ENCODE measurements at places on chromosomes 6 and 20.

DNA sequence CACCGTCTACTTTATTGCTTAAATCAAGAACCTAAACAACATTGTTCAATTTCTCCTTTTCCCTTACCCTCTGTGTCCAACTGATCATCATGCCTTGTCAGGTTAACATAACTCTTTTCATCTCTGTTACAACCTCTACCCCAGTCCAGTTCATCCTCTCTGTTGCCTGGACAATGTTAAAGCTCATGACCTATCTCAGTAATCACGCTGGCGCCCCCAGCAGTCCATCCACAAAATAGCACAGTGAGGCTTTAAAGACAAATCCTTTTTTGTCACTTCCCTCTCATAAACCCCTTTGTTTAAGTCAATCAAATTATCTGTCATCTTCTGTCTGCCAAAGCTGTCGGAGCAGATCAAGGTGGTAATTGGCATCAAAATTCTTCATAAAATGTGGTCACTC is 140.1 kb downstream of the QKI start:
- peak; percentile 73 for DNase-seq

GRCh38 chr20:13419477-13419876 is 198.4 kb downstream of the ISM1 start:
- no peak for DNase-seq

DNA sequence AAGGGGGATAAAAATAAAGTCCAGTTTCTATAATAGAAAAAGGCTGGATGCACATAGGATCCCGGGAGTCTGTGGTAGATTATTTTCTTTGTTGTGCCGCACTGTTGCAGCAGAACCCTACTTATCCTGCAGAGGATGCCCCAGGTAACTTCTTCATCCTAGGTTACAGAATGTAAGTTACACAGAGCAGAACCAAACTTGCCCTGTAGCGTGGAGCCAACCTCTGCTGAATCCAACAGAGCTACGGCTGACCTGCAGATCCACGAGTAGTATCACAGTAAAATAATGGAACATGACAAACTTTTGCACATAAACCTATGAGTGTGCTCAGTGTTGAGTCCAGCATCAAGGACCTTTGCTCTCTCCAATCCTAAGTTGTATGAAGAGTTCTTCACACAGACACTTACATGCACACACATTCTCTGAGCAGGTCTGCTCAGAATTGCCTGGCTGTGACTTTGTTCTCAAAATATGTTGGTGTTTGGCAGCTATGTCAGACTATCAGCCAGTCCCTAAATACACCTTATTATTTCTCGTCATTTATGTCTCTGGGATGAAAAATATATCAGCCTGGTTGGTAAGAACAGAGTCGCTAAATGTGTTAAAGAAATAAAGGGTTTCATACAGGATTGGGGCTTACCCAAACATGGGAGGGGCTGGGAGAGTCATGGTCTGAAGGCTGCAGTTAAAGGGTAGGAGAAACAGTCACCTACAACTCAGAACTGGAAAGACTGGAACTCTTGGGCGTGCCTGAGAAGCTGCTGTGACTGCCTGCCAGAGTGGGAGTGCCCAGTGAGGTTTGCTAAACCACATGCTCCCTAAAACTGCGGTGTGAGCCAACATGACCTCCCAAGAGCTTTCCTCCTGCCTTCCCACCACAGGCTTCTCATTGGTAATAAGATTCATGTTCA is 165.1 kb upstream of the SLC24A3 start:
- DNase-seq, result no peak

- DNase-seq, result no peak
Observed at GRCh38 chr20:46323557-46323956, 15.3 kb upstream of the CDH22 start.

DNA sequence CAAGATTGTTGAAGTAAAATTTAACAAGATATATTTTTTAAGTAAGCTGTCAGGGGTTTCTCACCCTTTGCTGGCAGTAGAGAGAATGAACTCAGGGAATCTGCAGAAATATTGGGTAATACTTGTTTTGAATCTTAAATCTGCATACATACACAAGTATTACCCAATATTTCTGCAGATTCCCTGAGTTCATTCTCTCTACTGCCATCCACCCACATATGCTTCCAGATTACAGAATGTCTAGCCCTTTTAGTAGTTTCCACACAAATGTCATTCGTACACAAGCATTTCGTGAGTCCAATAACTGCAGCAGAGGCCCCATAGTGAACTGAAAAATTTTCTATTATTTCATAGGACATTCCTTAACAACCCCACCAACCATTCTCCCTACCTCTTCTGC is 69.6 kb upstream of the TNFRSF21 start:
- DNase-seq, result no peak

GRCh38 chr6:106440546-106440945 is 80.0 kb downstream of the CRYBG1 start:
- DNase-seq, result no peak

DNA sequence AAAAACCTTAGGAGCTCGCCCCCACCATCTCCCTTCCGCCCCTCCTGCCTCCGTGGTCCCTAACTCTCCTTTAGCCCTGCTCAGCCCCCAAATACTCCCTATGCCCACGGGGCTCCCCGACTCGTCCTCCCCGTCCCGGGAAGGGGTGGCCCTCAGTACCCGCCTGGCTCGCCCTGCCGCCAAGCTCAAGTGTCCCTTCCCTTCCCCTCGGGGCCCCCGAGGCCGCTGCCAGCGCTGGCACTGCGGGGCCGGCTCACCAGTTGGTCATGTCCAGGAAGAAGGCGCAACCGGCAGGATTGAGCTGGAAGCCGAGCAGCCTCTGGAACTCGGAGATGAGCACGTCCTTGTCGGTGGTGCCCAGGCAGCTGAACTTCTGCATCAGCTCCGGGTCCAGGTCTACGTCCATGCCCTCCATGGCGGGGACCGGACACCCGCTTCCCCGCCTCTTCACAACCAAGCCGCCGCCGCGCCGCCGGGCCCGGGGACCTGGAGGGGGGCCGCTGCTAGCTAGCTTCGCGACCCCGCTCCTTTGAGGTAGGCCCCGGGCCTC is 303 bp downstream of the ILRUN start:
- peak; percentile 49 for DNase-seq

DNA sequence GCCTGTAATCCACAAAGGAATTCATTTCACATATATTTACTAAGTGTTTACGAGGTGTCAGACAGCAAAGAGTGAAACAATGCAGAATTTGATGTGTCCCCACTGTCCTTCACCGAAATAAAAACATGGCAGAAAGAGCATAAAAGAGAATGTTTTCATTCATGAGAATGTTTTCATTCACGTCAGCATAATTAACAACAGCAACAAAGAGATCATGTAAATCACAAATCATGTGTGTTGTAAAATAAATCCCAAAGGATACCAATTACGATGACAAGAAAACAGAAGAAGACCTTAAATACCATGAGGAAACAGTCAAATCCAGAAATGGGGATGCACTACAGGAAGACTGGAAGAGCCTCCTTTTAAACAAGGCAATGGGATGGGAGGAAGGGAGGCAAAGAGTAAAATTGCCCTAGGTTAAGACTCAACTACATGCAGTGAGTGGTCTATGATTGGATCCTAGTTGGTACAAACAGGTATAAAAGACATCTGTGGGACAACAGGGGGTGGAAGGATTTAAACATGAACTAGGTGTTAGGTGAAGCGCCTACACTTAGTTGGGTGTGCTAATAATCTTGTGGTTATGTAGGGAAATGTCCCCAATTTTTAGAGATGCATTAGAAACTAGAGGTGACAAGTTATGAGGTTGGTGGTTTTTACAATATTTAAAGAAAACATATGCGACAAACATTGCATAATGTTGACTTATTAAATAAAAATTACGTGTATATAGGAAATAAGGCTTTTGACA is 1.5 kb downstream of the ZSCAN31 start:
- no peak for DNase-seq

GRCh38 chr6:22300273-22300998 is 3.6 kb upstream of the PRL start:
- DNase-seq, result no peak

- DNase-seq, result no peak
Observed at GRCh38 chr20:31943052-31943471, 8.8 kb downstream of the PDRG1 start.

GRCh38 chr6:77650098-77650663 is 2.7 kb upstream of the MEI4 start:
- peak; percentile 97 for DNase-seq

- no peak for DNase-seq
Observed at GRCh38 chr6:131636880-131637792, at the start of gene ENPP3. ENPP3 (plus strand) TSS chr6:131637302; CDS start chr6:131637385, 83 bp downstream.

- no peak for DNase-seq
Observed at GRCh38 chr6:158589366-158589765, 29.5 kb downstream of the TMEM181 start.

DNA sequence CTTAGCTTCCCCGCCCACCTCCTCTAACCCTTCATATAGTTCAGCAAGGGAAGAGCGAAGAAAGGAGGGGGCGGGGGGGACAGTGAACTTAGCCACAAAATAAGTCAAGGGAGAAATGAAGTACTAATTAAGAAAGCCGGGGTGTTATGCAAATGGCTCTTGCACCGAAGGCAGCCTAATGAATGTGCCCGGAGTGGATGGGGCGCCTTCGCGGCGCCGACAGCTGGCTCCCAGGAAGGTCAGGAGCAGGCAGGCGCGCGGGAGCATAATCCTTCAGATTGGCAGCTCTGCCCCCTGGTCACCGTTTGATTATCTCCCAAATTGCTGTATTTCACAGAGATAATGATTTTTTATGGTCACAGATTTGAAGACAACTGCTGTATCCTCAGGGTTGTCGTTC is 395.1 kb downstream of the TFAP2B start:
- peak; percentile 37 for DNase-seq

DNA sequence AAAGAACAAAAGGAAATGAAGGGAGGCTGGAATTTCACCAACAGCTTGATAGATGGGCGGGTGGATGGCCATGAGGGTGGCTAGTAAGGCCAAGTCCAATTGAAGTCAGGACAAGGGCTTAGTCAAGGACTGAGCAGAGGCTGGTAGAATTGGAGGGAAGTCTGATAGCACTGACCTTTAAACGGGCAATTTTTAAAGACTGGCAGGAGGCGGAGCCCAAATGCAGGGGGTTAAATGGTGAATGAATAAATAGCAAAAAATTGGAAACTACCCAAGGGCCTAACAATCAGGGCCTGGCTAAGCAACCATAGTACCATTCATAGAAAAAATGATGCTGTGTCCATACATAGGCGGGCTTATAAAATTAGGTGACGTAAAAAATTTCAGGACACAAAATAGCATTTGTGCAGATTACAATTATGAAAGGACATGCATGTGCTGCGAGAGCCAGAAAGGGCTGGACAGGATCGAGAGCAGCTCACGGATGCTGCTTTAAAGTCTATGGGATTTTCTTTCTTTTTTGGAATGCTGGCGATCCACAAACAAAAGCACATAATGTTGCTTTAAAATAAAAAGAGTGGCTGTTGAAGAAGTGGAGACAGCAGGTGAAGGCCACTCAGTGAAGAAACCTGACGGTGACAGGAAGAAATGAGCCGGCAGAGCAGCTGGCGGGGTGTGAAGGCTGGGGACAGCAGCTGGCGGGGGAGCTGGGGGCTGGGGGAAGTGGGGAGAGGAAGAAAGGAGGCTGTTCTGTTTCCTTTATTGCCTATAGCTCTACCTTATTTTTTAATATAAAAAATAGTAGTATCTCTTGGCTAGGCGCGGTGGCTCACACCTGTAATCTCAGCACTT is 42.8 kb upstream of the TAF8 start:
- no peak for DNase-seq

DNA sequence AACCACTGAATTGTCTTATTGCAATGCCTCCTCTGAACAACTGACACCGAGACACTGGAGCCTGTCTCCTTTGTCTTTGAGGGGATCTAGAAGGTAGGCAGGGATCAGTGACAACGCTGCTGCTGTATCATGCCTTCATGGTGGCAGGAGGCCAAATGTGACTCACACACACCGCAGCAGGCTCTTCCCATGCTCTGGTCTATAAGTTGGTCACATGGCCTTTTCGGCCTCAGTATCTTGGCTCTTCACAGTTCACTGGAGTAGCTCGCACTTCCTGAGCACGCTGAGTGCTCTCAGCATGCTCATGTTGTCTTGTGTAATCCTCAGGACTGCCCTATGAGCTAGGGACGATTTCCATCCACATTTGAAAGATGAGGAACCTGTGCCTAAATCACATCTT is 167.4 kb upstream of the PCSK2 start:
- no peak for DNase-seq

DNA sequence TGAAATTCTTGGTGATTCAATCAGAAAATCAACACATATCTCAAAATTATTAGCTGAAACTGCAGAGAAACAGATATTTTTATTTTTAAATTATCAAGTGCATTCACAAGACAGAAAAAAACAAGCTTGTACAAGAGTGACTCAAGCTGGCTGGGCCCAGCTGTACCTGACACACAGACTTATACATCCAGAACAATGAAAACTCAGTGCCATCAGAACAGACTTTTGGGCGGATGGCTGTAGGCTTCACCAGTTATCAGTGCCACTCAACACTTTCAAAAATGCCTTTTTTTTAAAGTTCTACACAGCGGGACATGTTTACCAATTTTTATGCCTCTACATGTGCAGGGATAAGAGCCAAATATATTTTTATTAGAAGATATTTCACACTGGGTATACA is 102.8 kb downstream of the MYB start:
- no peak for DNase-seq

- peak; percentile 60 for DNase-seq
Observed at GRCh38 chr20:9689041-9689440, 149.8 kb downstream of the PAK5 start.

DNA sequence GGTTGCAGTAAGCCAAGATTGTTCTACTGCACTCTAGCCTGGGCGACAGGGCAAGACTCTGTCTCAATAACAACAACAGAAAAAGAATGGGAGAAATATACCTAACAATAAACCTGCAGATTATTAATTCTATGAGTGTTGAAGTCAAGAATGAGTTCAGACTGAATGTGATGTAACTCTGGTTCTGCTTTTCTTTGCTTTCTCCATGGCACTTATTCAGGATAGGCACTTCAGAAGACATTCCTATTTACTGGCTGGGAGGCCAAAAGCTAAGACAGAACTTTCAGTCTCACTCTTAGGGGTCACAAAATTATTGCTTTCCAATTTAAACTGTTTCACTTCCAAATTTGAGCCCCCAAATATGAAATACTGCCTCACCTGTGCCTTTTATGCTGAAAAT is 15.7 kb upstream of the PRIM2 start:
- DNase-seq, result no peak

GRCh38 chr20:52470561-52470960 is 279.0 kb upstream of the ZFP64 start:
- DNase-seq, result no peak

- DNase-seq, result peak; percentile 77
Observed at GRCh38 chr20:37342231-37343177, 3.4 kb upstream of the SRC start.

GRCh38 chr20:41275301-41275731 is 42.2 kb downstream of the ZHX3 start:
- no peak for DNase-seq

DNA sequence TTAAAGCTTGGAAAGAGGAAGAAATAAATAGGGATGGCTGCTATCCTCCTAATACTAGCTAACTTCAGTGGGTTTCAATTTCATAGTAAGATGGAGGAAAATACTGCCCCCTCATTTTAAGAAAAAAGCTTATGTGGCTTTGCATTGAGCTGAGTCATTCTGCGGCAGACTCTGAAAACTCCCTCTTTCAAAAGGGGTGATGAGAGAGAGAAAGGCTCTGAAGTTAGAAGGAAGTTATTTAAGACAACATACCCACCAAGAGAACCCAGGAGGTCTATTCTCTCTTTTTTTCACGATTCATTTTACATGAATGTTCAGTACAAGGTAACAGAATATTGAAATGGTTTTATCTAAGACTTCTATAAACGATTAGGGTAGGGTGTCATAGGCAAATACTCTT is 4.5 kb downstream of the PRDM13 start:
- no peak for DNase-seq

GRCh38 chr6:38155621-38156204 is 336.2 kb downstream of the ZFAND3 start:
- DNase-seq, result no peak
